ENCODE measurements at places on chromosomes 3 and 15.

- no peak for DNase-seq
These were observed 23.0 kb downstream of the SLC12A8 start for GRCh38 chr3:125189378-125190165.

- no peak for DNase-seq
These were observed 183.6 kb downstream of the ATP10A start for GRCh38 chr15:25679492-25679891.

GRCh38 chr15:55197362-55197705, 593 bp upstream of the RSL24D1 start:
- no peak for DNase-seq

GRCh38 chr3:102301155-102301880, 133.5 kb upstream of the ZPLD1 start:
- DNase-seq: no peak

GRCh38 chr3:108461661-108462111, 48.7 kb downstream of the MYH15 start:
- DNase-seq: no peak

- DNase-seq: no peak
These were observed 35.4 kb downstream of the MASP1 start for GRCh38 chr3:187256051-187256616.

DNA sequence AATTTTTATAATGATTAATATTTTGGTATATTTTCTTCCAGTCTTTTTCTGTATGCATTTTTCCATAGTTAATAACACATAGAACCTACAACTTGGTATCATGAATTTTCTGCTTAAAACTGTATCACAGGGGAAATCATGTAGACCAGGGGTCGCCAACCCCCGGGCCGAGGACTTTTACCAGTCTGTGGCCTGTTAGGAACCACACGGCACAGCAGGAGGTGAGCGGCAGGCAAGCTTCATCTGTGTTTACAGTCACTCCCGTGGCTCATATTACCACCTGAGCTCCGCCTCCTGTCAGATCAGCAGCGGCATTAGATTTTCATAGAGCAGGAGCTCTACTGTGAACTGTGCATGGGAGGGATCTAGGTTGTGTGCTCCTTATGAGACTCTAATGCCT, 54.7 kb downstream of the RPL22L1 start:
- no peak for DNase-seq

Data from stimulated activated CD4-positive, alpha-beta T cell treated with anti-CD3 and anti-CD28 coated beads, Interleukin-2, amount 100 ng/mL, for 48 hours (primary cell).